Frontal cortex (tissue), 4 donors: ENCODE measurements at places on chromosomes 11 and 22.

- DNase-seq: no peak
Observed at GRCh38 chr11:60240662-60241061, 2.3 kb downstream of the MS4A4E start.

DNA sequence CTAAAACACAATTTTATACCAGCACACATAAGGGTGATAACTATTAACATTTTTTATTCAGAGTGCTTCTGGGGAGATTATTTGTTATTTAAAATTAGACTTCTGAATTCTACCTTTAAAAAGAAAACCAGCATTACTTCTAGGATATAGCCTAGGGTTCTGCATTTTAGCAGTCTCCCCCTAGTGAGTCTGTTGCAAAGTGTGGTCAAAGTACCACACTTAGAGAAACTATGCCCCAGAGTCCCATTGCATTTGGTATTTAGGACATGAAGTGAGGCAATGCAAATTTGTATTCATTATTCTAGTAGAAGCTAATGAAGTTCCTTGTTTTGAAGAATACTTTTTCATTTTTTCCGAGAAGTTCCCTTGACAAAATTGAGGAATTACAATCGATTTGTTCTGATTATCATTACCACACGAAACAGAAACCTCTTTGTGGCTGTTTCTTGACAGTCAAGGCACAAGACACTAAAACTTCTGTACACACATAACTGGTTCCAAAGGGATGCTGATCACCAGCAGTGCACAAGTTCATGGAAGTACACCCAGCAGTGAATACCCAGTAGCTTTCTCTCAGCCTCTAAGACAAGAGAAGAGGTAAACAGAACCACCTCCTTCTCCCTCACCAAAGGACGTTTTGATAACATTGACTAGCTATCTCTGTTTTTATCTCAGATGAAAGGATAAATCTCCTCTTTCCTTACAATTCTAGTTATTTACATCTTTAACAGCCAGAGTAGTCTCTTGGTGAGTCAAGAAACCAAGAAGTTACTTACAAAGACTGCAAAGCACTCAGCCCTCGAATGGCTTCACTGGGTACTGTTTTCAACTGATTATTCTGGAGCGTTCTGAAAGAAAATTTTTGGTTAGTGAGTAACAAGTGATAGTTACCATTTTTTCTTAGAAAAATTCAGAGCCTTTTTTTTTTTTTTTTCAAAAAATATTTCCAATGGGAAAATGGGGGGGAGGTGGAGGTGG is 27.6 kb upstream of the CCDC34 start:
- DNase-seq: no peak

- no peak for DNase-seq
Observed at GRCh38 chr11:20160425-20161229, at the start of gene DBX1. Gene DBX1 (minus strand): TSS chr11:20160475. CDS start chr11:20160324, 151 bp downstream.

DNA sequence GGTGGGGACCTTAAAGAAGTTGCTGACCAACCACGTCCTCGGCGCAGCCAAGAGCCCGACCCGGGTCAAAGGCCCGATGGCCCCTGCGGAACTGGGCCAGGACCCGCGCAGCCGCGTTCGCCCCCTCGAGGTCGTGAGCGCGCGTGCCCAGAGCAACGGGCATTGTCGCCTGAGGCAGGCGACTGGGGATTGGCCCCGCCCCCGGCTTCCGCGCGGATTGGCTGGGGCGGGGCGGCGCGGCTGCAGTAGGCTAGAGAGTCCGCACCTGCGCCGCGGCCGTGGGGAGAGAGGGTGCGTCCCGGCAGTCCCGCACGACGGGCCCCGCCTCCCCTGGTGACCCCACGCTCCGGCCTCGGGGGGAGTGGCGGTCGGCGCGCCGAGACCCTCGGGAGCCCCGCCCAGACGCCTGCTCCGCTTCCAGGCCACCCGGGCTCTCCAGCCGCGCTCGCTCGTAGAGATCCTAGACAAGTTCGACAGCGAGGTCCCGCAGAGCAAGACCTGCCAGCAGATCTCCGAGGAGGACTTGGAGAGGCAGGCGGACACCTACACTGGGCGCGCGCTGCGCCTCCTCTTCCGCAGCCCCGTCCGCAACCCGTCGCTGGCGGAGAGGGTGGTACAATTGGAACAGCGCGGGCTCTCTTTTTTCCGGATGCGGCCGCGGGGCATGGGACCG is 8.3 kb upstream of the PPIL2 start:
- DNase-seq: peak; percentile 78

DNA sequence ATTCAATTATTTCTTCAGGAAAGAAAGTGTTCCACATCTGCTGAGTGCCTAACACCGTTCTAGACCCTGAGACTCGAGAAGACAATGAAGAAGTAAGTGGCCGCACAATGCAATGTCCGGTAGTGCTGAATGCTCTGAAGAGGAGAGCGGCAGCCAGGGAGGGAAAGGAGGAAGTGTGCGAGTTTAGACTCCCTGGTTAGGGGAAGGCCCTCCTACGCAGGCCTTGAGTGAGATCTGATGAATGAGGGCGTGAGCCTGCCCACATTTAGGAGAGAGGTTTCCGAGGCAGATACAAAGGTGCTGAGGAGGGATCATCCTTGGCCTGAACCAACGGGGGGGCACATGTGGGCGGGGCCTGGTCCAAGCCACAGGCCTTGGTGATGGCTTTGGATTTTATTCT is 558.6 kb downstream of the NTM start:
- no peak for DNase-seq

DNA sequence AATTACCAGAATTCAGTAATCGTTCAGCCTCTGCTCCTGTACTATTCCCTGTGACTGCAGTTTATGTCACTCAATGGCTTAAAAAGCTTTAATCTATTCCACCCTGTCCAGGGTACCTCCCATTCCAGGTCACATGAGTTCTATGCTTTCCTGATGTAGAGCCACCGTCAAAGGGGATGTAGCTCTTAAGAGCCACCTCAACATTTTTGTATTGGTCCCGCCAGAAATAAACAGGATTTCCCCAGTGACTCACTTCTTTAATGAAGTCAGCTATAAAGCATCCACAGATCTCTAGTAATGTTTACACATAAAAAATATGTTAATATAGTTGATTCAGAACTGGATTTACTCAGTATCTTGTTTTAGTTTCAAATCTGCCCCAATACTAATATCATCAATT is 1.3 kb upstream of the OR8D1 start:
- DNase-seq: no peak

GRCh38 chr11:65589444-65590239 is 6.0 kb downstream of the KCNK7 start:
- DNase-seq: no peak

DNA sequence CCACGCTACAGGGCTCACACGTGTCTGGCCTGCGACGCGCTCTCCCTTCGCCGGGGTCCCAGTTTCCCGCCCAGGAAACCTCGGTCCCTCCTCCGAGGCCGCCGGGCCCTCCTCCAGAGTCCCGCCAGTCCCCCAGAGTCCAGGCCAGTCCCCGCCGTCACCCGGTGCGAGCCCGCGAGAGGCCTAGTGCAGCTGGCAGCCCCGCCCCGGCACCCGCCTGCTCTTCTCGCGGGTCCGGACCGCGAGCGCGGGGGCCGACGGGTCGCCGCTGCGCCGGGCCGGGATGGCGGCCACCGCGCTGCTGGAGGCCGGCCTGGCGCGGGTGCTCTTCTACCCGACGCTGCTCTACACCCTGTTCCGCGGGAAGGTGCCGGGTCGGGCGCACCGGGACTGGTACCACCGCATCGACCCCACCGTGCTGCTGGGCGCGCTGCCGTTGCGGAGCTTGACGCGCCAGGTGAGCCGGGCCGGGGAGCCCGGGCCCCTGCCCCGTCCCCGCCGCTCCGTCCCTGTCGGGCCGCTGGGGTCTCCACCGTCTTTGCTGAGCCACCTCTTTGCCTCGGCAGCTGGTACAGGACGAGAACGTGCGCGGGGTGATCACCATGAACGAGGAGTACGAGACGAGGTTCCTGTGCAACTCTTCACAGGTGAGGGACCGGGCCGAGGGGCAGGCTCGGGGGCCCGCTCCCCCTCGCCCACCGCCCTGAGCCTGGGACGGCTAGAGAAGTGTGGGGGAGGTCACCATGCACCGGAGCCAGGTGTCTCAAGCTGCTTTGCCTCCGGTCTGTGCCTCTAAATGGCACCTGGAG is at the start of gene PTPMT1:
PTPMT1 (plus strand) TSS at position 260 of the 809 bp plus-strand sequence; CDS start at position 284, 24 bp downstream.
- DNase-seq: peak; percentile 62

DNA sequence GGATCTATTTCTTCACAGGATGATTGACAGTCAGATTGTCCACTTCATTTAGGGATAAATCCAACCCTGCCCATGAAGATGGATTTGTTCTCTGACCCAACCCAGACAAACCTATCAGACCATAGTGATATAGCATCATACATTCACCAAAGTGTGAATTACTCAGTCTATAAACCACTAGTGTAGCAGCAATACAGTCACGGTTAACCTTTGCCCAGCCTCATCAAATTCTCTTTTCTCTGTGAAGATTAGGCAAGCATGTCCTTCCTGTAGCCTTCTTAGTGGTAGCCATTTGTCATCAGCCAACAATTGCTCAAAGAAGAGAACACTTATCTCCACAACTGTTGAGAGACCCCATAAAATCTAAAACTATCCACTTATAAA is 14.4 kb upstream of the BIRC2 start:
- DNase-seq: no peak

GRCh38 chr22:25447067-25447685 is 117.3 kb upstream of the GRK3 start:
- DNase-seq: peak; percentile 19

DNA sequence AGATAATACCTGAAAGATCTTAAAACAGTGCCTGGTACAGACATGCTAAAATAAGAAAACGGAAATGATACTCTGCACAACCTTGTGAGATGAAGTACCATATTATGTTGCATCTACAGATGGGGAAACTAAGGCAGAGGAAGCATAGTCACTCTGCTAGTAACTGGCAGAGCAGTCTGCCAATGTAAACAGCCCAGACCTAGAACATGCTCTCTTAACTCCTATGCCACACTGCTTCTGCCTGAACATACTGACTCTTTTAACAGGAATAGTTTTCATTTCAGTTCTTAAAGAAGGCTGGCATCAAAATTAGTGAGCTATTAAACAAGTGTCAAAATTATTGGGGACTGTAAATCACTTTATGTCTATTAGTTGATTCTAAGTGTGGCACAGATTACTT is 99.9 kb downstream of the CD44 start:
- DNase-seq: no peak

DNA sequence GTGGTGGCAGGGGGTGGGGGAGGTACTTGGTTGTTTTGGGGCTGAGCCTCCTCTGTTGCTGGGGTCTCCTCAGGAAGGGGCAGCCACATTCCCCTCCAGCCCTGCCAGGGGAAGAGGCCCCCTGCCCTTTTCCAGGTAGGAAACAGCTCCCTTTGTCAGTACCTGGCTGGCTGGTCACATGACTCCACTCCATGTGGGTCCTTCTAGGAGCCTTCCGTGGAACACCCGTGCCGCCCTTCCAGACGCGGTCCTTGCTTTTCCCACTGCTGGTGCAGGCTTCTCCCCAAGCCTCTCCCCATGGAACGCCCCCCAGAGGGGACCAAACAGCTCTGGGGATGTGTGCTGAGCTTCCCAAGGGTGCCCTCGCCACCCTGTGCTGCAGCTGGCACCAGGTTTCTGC is 19.9 kb downstream of the IFT27 start:
- DNase-seq: no peak

- no peak for DNase-seq
Observed at GRCh38 chr22:19455585-19456370, 8.3 kb upstream of the C22orf39 start.

DNA sequence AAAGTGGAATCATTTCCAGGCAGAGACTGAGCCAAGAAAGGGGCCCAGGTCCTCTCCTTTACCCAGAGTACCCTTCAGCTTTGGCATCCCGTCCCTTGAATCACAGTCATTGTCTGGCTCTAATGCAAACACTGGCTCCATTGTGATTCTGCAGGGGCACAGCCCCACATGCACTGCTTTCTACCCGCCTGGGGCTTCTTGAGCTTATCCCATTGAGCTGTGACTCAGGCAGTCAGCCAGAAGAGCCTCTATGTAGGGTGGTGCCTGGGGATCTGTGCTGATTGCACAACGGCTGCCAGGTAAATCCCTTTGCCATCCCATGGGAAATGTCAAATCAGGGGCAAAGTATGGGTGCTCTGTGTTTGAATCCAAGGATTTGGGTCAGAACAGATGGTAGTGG is 88.9 kb downstream of the RASSF10 start:
- peak; percentile 18 for DNase-seq

DNA sequence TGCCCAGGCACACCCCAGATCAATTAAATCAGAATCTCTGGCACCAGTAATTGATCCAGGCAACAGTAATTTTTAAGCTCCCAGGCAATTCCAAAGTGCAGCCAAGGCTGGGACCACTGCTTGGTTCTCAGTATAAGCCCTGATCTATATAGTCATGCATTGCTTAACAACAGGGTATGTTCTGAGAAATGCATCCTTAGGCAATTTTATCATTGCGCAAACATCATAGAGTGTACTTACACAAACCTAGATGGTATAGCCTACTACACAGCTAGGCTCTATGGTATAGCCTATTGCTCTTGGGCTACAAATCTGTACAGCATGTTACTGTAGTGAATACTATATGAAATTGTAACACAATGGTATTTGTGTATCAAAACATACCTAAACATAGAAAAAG is 651 bp upstream of the C11orf42 start:
- no peak for DNase-seq

- no peak for DNase-seq
Observed at GRCh38 chr11:34145847-34146381, 40.5 kb downstream of the NAT10 start.

- no peak for DNase-seq
Observed at GRCh38 chr11:69963533-69964246, 114.4 kb upstream of the ANO1 start.

GRCh38 chr22:46415776-46416519 is 80.4 kb downstream of the TRMU start:
- no peak for DNase-seq

- DNase-seq: no peak
Observed at GRCh38 chr11:6273188-6273587, 13.6 kb downstream of the CCKBR start.

DNA sequence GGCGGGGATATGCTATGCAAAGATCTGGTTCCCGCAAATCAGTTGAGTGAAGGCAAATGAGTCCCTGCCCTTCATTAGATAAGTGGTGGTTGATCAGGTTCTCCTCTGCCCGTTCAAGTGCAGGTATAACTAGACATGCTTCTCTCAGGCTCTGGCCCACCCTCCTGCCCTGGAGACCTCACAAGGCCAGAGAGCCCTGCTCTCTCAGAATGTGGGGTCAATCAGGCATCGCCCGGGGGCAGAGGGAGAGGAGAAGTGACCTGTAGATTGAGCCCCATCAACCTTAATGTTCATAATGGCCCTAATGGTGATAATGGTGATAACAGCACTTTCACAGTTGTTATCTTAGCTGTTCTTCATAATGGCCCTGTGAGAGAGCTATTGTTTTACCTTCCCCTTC is 224.3 kb downstream of the DSCAML1 start:
- no peak for DNase-seq

GRCh38 chr22:23014250-23014649 is 56.1 kb upstream of the GNAZ start:
- no peak for DNase-seq

DNA sequence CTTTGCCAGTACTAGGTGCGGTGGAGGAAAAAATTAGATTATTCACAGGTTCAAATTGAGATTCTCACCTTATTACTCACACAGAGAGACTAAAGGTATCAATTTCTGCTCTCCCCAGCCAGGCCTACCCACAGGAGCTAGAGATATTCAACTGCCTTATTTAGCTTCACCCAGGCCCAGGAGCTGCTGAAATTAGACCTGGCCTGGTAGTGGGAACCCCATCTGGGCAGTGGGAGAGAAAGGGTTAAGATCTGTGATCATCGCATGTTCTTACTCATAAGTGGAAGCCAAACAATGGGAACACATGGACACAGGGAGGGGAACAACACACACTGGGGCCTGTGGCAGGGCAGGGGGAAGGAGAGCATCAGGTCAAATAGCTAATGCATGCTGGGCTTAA is 20.9 kb upstream of the MICAL2 start:
- no peak for DNase-seq

- DNase-seq: peak; percentile 8
Observed at GRCh38 chr11:3231851-3232744, at the start of gene MRGPRE. Gene MRGPRE (minus strand): TSS chr11:3232417. CDS start chr11:3228799, 3,618 bp downstream.
